ENCODE measurements at places on chromosomes 11 and 22.

DNA sequence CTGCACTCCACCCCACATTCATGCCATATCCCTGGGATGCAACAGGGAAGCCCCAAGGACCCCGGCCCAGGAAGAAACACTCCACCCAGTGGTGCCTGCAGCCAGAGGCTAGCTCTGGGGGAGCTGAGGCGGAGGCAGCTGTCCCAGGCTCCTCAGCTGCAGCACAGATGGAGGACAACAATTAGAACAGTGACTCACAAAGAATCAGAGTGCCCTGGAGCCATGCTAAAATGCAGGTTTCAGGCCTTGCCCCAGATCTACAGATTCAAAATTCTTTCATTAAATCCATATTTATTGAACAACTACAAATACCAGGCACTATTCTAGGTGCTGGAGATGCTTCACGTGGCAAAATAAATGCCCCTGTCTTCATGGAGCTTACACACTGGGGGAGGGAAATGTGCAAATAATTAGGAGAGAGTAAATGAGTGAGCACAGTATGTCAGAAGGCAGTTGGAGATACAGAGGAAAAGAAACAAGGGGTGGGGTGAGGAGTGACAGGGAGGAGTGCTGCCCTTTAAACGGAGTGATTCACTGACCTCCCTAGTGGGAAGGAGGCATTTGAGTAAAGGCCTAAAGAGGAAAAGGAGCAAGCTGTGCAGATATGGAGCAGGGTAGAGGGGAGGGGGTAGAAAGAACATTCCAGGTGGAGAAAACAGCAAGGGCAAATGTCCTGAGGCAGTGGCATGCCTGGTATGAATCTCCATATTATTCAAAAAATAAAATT is 73.3 kb upstream of the CSNK2A3 start:
- no peak for DNase-seq

GRCh38 chr11:111230122-111230465 is 15.4 kb upstream of the POU2AF2 start:
- no peak for DNase-seq

GRCh38 chr22:37288521-37288920 is 6.2 kb downstream of the CYTH4 start:
- no peak for DNase-seq

DNA sequence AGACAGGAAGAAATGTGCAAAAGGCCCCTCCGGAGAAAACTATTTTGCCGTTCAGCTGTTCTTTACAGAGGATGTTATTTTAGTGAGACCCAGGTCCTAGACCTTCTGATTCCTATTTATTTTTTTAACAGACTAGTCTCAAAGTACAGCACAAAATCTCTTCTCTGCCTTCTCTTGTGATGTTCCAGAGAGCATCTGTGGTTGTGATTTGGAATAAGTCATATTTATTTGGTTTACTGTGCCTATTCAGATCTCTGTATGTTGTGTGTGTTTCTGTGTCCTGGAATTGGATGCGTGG is 20.1 kb downstream of the LHFPL7 start:
- DNase-seq, result no peak

DNA sequence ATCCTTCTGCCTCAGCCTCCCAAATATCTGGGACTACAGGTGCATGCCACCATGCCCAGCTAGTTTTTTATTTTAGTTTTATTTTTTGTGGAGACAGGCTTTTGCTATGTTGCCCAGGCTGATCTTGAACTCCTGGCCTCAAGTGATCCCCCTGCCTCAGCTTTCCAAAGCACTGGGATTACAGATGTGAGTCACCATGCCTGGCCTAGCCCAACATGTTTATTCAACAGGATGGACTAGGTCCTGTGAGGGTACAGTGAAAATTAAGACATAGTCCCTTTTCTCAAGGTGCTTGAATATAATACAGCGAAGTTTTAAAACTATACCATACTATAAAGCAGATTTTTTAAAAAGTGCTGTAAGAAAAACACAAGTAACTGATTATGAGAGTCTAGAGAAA is 45.2 kb upstream of the EED start:
- no peak for DNase-seq

GRCh38 chr11:5631969-5632635 is 7.3 kb downstream of the TRIM34 start:
- DNase-seq, result no peak

DNA sequence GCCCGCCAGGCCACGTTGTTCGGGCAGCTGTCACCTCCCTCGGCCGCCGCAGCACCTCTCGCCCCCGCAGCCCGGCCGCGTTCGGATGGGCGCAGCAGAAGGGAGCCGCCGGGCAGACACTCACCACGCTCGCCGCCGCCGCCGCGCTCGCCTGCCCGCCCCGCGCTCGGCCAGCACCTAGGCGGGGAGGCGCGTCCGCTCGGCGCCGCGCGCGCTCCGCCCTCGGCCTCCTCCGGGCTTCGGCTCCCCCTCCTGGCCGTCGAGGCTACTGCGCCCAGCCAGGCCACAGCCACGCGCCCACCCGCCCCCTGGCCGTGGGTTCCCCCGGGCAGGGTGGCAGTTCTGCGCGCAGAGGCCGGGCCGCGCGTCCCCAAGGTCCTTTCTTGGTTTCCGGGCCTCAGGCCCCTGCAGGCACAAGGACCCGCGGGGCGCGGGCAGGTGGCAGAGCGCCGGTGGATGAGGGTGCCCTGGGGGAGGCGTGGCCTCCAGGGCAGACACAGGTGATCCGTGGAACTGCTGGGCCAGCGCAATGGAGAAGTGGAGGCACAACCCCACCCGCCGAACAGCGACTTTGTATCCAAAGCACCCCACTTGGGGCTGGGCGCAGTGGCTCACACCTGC is at the start of gene SLC25A22:
TSS of gene SLC25A22 (minus strand) at position 189 of the 621 bp plus-strand sequence. CDS start 3,275 bp downstream, outside the sequence.
- no peak for DNase-seq

GRCh38 chr11:75024764-75025211 is 36.1 kb downstream of the NEU3 start:
- DNase-seq, result no peak

DNA sequence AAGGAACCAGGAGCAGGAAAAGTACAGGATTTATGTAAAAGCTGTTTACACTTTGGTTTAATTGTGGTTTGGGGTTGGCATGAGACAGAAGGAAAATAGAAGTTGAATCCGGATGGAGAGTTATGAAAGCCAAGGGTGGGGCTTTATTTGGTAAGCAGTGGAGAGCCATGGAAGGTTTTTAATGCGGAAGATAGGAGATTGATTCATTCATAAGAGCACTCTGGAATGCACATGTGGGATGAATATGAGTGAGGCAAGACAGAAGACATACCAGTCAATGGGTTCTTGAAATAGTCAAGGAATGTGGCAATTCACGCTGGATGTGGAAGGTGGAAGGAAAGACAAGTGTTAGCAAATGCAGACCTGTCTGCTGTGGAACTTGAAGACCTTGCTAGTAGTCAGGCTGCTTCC is 9.3 kb upstream of the GLB1L3 start:
- DNase-seq, result no peak

GRCh38 chr11:72899238-72899637 is 85.0 kb downstream of the ATG16L2 start:
- no peak for DNase-seq

DNA sequence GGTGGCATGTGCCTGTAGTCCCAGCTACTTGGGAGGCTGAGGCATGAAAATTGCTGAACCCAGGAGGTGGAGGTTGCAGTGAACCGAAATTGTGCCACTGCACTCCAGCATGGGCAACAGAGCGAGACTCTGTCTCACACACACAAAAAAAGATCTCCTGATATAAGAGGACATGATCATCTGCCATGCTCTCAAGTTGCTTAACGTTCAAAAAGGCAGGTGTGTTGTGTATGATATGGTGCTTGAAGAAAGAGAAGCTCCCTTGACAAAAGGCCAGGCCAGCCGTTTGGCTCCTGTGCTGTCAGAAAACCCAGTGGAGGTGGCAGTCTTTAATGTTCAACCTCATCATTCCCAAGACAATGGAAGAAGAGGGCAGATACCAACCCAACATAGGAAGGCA is 117.3 kb upstream of the PLET1 start:
- no peak for DNase-seq

DNA sequence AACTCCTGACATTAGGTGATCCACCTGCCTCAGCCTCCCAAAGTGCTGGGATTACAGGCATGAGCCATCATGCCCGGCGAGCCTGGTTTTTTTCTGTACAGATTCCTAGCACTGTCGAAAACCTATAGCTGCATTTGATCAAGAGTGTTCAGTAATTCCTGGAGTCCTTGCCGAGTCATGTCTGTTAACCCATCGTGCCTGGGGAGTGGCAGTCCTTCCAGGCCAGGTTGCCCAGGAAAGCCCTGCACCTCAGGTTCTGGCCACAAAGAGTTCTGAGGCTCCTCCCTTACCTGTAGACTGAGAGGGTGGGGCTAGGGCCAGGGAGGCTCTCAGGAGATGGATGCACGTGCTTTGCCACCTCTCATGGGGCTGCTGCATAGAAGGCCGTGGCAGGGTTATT is 17.0 kb downstream of the YDJC start:
- DNase-seq, result no peak

- DNase-seq, result no peak
Observed at GRCh38 chr11:134144744-134145143, 75.9 kb downstream of the JAM3 start.

GRCh38 chr22:38757464-38757757 is 1.6 kb upstream of the SUN2 start:
- DNase-seq, result no peak

GRCh38 chr11:131980888-131981668 is 610.7 kb downstream of the NTM start:
- DNase-seq, result no peak

DNA sequence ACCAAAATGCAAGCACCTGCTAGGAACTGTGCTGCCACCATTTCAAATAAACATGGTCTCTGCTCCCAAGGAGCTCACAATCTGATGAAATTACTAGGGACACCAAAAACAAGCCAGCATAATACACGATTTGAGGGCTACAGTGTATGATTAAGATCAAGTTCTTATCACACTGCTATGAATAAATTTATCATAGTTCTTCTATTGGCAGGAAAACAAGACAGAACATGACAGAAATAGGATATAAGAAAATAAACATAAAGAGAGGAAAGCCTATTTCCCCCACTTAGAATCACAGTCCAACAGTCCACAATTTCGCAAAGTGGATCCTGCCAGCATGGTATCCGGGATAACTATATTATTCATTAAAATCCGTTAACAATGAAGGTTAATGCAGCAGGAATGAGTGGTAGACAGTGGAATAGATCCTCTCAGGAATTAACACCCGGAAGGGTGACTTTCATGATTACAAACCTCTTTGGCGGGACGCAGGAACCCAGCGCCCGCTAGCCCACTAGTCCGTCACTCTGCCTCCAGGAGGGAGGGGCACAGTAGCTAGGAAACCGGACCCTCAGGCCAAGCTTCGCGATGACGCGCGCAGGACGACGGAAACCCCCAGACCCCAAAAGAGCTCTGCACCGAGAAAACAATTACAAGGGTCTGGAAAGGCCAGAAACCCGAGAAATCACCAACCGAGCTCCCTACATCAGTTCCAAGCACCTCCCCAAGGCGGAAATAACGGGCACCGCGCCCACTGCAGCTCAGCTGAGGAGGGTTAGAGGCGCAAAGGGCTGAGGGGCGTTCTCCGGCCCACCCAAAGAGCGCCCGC is 607 bp downstream of the CCDC82 start:
- DNase-seq, result no peak

DNA sequence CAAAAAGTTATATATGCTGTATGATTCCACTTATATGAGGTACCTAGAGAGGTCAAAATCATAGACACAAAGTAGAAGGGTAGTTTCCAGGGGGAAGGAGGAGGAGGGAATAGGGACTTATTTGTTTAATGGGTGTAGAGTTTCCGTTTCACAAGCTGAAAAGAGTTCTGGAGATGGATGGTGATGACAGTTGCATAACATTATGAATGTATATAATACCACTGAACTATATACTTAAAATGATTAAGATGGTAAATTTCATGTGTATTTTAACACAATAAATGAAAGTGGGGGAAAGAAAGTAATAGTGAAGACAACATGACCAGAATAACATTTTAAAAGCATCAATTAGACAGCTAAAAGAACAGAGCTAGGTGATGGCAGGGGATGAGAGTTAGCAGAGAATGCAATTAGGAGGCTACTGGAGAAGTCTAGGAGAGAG is 51.2 kb downstream of the MRTFA start:
- no peak for DNase-seq

GRCh38 chr22:41340357-41340756 is 39.0 kb downstream of the ZC3H7B start:
- no peak for DNase-seq

GRCh38 chr11:2566223-2567025 is 121.6 kb downstream of the KCNQ1 start:
- DNase-seq, result peak; percentile 59

- no peak for DNase-seq
Observed at GRCh38 chr11:82908311-82908710, 6.8 kb downstream of the DDIAS start.

- DNase-seq, result no peak
Observed at GRCh38 chr11:78363024-78363619, 54.5 kb downstream of the GAB2 start.

DNA sequence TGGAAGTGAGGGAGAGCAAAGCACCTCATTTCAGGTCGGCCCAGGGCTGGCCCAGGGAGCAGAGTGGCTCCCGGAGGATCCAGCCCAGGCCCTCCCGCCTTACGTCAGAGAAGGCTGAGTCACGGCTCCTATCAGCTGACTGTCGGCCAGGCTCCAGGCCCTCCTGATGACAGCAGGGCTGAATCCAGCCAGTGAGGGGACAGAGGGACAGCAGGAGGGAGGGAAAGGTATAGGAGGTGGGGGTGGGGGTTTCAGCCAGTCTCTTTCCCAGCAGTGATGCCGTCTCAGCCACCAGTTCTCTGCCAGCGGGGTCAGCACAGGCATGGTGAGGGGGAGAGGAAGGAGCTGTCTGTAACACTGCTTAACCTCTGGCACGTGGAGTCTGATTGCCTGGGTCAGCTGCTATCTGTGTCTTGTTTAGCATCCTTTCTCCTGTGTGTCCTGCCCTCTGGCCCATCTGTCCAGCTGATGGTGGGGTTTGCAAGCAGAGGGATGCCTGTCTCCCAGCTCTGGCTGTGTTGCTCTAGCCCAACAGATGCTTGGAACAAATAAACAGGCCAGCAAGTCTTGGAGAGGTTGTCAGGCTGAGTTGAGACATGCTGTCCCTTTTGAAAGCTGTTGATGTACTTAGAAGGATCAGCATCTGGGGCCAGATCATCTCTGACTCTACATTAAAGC is 74.0 kb downstream of the ADAMTS15 start:
- DNase-seq, result peak; percentile 98

DNA sequence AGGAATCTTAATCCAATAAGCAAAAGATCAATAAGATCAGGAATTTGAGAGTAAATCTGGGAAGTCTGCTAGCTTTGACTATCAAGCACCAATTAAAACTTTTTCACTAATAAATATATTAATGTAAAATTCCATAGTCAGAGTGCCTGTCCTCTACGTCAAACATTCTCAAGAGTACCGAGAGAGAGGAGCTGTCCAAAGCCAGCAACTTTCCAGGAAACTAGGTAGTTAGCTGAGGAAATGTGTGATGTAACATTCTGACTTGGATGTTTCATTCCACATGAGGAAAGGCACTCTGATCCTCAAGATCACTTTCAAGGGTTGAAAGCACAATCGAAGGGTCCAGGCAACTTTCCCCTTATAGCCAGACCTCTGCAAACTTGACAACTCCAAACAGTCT is 113.2 kb downstream of the STK33 start:
- DNase-seq, result no peak

- DNase-seq, result peak; percentile 44
Observed at GRCh38 chr11:71080239-71081097, 171.9 kb downstream of the SHANK2 start.

Measured in tibial artery (tissue), 4 donors.